ENCODE measurements at places on chromosomes 1 and 21.
A peak's percentile ranks its signal among the peaks of the same experiment; 100 is the strongest.

DNA sequence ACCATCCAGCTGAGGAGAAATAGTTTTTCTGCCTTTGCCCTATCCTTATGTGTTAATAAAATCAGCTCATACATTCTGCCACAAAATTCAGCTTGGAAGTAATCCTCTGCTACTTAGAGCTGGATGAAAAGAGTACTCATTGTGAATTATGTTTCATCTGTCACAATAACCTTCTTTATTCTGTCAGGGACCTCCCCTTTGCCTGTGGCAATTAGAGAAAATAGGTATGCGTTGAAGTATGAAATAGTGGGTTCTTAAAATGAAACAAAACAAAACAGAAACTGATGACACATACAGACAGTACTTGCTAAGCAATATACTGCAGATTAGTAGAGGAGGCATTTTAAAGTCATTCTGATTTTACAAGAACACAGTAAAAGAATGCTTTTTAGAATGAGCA lies 578.5 kb downstream of the USP25 start:
- H3K4me3 ChIP-seq = peak overlapping the region; percentile 20
- H3K27me3 ChIP-seq = no peaks in the 10 kb centered on the region
- H3K36me3 ChIP-seq = no peaks in the 10 kb centered on the region
- peak overlapping the region; percentile 74 for H3K27ac ChIP-seq
- H3K4me1 ChIP-seq = peaks cover 38% of the 10 kb centered on the region
- DNase-seq = no peak

GRCh38 chr1:156860628-156861423 lies at the start of gene NTRK1:
TSS of gene NTRK1 (plus strand) at chr1:156860865. CDS start at chr1:156860935, 70 bp downstream.
- DNase-seq = peak; percentile 86
- H3K4me3 ChIP-seq = no peak within 1 kb of the TSS
- H3K36me3 ChIP-seq = no peaks in the 10 kb centered on the region
- H3K27me3 ChIP-seq = peaks cover 56% of the 10 kb centered on the region
- H3K4me1 ChIP-seq = peaks cover 20% of the 10 kb centered on the region

GRCh38 chr21:18940791-18941190 lies 537.2 kb upstream of the TMPRSS15 start:
- DNase-seq = no peak
- H3K4me3 ChIP-seq = no peak overlapping the region
- H3K36me3 ChIP-seq = no peaks in the 10 kb centered on the region
- no peaks in the 10 kb centered on the region for H3K4me1 ChIP-seq
- H3K27me3 ChIP-seq = no peaks in the 10 kb centered on the region

- DNase-seq = no peak
- no peak overlapping the region for H3K4me3 ChIP-seq
- no peaks in the 10 kb centered on the region for H3K36me3 ChIP-seq
- no peak overlapping the region for H3K27ac ChIP-seq
Measured at GRCh38 chr1:63688302-63688890, 85.4 kb upstream of the ROR1 start.

- H3K4me1 ChIP-seq = no peaks in the 10 kb centered on the region
Measured at GRCh38 chr1:154869351-154870114, 548 bp downstream of the KCNN3 start.

Data from DND-41 (cell line).